ENCODE measurements at places on chromosomes 6 and 20.

DNA sequence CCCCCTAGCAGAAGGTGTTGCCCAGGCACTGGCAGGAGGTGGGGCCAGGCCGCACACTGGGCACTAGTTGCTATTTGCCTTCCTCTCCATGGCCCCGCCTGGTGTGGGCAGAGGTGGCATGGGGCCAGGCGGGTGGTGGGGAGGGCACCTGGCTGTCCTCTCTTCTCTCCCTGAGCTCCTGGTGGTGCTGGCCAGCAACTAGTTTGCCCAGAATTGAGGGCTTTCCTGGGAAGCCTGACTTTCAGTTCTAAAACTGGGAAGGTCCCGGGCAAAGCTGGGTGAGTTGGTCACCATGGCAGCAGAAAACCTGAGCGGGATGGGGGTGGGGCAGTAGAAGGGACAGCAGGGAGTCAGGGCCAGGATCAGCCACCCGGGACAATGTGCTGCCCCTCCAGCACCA, 48.2 kb downstream of the RBM38 start:
- DNase-seq, result peak; percentile 63

GRCh38 chr6:37657112-37657886, 40.4 kb downstream of the MDGA1 start:
- DNase-seq, result no peak

- DNase-seq, result no peak
Measured at GRCh38 chr6:36314221-36315014, 22.3 kb downstream of the BNIP5 start.

- DNase-seq, result no peak
Measured at GRCh38 chr6:140480852-140481251, 1106.4 kb upstream of the CITED2 start.

- no peak for DNase-seq
Measured at GRCh38 chr6:135675862-135676261, 175.6 kb upstream of the PDE7B start.

- no peak for DNase-seq
Measured at GRCh38 chr20:63534427-63534830, 2.7 kb downstream of the PTK6 start.

DNA sequence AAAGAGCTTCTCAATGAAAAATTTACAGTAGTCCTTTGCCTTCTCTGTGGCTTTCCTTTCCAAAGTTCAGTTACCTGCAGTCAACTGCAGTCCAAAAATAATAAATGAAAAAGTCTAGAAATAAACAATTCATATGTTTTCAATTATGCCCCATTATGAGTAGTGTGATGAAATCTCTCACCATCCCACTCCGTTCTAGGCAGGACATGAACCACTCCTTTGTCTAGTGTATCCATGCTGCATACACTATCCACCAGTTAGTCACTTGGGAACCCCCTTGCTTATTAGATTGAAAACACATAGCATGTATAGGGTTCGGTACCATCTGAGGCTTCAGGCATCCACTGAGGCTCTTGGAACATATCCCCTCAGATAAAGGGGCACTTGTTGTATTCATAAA, 80.6 kb upstream of the EYA4 start:
- no peak for DNase-seq

GRCh38 chr20:48405909-48406308, 421.9 kb downstream of the PREX1 start:
- DNase-seq, result no peak

- DNase-seq, result no peak
Measured at GRCh38 chr6:168078175-168078942, 653 bp downstream of the FRMD1 start.

- DNase-seq, result no peak
Measured at GRCh38 chr20:49281059-49281912, 3.4 kb upstream of the ZNFX1 start.

- no peak for DNase-seq
Measured at GRCh38 chr20:8790442-8791074, 278.3 kb upstream of the PLCB4 start.

- DNase-seq, result no peak
Measured at GRCh38 chr6:44561060-44561623, 173.6 kb downstream of the CDC5L start.

- no peak for DNase-seq
Measured at GRCh38 chr6:124798942-124799496, 163.2 kb upstream of the RNF217 start.

DNA sequence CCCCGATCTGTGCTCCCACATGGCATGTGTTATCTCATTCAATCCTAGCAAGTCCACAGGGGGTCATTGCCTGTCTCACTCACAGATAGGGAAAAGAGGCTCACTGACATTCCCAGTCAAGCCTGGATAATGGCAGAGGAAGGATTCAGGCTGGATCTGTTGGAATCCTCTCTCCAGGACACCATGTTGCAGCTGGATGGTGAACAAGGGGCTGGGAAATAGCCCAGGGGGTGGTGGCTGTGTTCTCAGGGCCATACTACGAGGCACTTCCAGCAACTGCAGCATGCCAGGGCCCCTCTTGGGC, 5.0 kb upstream of the SPDEF start:
- DNase-seq, result no peak

GRCh38 chr6:11535801-11536230, 1.7 kb upstream of the TMEM170B start:
- DNase-seq, result no peak

- no peak for DNase-seq
Measured at GRCh38 chr6:168709390-168709789, 268.4 kb downstream of the SMOC2 start.

- no peak for DNase-seq
Measured at GRCh38 chr6:45763281-45763680, 252.4 kb downstream of the CLIC5 start.

DNA sequence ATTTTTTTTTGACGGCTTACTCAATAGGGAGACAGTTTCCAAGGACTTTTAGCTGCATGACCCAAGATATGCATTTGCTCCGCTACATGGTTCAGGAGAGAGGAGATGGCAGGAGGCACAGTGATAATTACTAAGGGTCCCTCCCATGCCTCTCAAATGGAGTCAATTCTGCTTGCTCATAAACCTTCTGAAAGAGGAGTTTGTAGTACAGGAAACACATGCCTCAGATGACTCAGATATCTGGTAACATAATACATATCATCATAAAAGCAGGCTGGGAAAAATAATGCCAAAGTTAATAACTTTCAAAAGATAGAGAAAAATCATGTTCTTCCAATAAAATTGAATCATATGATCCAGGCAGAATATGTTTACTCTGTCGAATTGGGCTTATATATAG, 97.6 kb upstream of the DEFB112 start:
- no peak for DNase-seq

DNA sequence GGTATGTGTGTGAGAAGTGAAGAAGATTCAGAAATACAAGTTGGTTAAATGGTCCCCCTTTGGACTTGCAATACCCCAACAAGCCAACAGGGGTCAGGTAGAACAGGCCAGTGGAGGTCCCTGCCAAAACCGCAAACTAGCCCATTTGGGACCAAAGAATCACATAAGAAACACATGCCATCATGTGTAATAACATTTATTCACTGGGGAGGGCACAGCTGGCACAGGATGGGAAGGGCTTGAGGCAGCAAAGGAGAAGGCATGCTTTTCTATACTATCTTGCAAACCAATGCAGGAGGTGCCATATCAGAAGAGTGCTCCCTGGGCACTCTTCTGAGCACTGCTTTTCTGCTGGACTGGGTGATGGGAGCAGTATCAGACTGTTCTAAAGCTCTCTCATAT, 116.1 kb upstream of the TRAF3IP2 start:
- DNase-seq, result no peak

DNA sequence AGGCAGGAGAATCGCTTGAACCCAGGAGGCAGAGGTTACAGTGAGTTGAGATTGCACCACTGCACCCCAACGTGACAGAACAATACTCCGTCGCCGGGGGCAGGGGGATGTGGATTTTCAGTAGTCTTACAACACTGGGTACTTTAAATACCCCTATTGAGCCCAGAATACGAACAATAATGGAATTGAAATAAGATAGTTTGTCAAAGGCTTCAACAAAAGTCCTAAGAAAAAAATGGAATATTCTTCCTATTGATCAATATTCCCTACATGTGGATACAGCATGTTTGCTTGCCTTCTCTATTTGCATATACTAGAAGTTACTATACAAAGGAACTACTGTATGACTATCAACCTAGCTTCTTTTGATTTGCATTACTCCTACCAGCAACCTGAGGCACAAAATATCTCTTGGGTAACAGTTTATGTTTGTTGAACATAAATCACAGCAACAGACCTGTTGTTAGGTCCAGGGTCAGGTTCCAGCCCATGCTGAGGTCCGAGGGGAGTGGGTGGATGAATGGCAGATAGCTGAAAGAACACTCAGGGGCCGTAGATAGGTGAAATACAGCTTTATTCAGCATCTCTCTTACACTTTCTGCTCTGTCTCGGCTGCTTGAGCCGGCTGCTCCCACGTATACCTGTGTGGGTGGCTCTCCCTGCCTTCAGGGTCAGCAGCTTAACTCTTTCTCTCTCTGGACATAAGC, 23.8 kb downstream of the MAN1A1 start:
- DNase-seq, result no peak

- DNase-seq, result no peak
Measured at GRCh38 chr20:63125838-63126601, 89.9 kb downstream of the YTHDF1 start.

DNA sequence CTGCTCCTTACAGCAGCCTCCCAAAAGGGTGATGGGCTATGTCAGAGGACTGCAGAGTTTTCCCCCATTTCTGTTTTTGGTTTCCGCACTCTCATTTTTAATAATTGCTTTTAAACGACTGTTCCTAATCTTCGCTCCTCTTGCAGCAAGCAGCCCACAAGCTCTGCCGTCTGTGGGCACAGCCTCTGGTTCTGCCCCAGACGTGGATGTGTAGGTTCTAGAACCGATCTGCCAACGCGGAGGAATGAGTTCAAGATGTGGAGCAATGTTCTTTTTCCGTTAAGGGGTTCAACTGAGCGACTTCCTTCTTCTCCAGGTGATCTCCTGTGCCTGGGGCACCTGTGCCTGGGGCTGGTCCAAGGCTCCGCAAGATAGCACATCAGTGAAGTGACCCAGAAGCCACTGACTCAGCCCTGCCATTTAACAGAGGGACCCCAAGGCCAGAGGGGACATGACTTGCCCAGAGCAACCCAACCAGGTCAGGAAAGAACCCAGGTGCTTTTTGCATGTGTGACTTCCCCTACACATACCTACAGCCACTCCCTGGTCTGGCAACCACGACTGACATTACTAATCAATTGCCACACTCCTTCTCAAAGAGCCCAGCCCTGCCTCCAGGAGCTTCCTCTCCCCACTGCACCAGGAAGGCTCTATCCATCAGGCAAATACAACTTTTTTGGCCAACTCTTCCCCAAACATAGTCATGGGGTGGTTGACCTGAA, 22.7 kb downstream of the PMEPA1 start:
- DNase-seq, result no peak

DNA sequence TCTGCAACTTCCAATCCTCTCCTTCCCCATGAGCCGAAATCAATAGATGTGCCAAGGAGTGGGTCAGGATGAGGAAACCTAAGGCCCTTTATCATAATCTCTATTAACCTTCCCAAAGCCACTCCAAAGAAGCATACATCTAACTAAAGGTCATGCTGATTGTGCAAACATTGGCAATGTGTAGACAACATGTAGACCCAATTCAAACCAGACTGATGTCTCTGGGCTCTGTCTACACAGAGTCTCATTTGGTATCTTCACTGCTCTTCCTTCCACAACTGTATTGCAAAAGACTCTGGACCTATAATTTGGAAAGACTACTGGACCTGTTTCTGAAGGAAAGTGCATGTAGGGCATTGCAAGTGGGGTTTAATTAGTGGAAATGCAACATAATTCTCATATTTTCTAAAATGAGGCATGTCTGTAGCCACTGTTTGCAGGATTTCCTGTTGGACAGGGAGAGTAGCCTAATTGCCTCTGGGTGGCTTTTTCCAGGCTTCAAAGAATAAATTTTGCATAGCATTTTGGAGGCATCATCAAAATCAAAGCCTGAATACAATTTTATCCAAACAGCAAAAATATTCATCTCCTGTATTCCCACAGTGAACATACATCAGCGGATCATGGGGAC, 35.0 kb upstream of the MLIP start:
- DNase-seq, result no peak

DNA sequence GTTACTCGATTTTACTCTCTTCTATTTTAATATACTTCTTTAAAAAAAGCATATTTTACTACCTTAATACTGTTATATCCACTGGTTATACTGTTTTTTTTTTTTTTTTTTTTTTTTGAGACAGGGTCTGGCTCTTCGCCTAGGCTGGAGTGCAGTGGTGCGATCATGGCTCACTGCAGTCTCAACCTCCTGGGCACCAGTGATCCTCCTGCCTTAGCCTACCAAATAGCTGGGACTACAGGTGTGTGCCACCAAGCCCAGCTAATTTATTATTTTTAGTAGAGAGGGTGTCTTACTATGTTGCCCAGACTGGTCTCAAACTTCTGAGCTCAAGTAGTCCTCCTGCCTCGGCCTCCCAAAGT, 170.7 kb downstream of the DOK5 start:
- DNase-seq, result no peak

DNA sequence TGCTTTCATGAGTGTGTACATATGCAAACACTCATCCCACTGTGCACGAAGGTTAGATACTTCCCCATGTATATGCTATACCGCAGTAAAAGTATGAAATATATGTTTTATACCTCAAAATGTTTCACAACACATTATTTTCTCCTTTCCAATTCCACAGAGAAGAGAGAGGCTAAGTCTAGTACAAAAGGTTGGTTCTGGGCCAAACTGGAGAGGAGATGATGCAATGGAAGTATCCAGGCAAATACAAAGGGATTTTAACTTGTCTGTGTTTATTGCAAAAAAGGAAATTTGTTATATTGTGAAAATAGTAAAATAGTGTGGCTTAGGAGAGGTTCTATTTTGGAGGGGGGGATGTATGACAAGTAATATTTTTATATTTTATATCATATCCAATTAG, 112.6 kb downstream of the PLCB1 start:
- DNase-seq, result no peak

DNA sequence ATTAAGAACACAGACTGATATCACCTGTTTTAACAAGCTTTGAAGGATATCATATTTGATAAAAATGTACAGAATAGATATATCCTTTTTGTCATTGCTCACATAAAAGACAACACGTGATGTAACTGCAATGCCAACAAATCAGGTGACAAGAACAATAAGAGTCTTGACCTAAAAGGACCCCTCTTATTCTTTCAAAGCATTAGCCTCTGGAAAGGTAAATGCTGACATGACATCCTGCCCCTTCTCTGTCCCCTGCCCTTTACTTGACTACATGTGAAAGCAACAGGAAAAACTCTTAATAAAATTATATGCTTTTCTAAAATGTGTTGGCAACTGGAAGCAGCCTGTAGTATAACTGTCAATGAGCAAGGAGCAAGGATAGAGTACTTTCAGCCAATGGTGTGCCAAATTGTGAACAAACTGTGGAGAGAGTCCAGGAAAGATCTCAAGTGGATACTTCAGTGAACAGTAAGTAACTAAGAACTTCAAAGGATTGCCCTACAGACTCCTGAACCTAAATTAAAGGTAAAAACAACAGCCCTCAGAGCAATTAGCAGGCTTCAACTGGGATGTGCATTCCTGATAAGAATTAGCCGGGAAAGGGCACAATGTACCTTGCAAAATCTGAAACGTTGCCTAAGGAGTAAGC, 16.3 kb downstream of the PTPRK start:
- DNase-seq, result no peak
